ENCODE measurements at places on chromosomes 6 and 20.

- DNase-seq, result no peak
Observed at GRCh38 chr20:16171180-16171579, 402.1 kb downstream of the KIF16B start.

GRCh38 chr20:40506537-40506939 is 182.5 kb downstream of the MAFB start:
- DNase-seq, result no peak

GRCh38 chr6:48610846-48611245 is 499.8 kb upstream of the PTCHD4 start:
- no peak for DNase-seq

- no peak for DNase-seq
Observed at GRCh38 chr20:32507998-32508774, 76.9 kb downstream of the NOL4L start.

DNA sequence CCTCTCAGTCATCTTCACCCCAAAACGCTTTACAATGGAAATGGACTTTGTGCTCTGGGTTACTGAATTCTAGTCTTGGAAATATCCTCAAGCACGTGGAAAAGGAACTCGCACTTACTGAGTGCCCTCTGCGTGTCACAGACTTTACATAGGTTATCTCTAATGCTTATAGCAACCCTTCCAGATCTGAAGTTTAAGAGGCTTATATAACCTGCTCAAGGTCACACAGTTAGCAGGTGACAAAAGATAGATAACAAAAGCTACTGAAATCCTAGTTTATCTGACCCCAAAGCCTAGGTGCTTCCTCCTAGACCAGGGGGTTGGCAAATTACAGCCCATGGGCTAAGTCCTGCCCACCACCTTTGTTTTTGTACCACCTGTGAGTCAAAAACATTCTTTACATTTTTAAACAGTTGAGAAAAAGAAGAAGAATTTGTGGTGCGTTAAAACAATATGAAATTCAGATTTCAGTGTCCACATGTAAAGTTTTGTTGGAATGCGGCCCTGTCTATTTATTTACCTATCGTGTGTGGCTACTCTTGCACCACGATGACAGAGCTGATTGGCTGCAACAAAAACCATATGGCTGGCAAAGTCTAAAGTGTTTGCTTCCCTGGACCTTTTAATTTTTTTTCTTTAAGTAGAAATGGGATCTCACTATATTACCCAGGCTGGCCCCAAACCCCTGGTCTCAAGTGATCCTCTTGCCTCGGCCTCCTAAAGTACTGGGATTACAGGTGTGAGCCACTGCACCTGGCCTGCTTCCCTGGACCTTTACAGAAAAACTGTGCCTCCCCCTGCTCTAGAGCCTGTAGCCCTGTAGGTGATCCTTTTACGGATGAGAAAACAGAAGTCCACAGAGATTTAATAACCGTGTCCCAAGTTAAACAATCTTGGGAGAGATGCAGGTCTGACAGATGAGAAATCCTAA is 110.2 kb upstream of the RREB1 start:
- no peak for DNase-seq

DNA sequence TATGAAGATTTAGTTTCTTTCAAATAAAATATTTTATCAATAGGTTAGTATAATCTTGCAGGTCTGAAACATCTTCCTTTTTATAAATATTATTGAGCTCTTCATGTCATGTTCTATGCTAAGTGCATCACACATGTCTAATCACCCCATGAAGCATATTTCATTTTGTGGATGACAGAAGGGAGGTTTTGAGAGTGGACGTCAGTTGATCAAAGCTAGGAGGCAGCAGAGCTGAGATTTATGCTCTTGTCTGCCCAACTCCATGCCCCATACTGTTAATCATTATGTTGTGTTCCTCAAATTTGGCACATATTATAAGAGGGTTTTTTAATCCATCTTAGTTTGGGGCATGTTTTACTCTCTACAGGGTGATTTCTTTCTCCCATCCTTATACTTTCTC is 22.7 kb downstream of the DSE start:
- no peak for DNase-seq

DNA sequence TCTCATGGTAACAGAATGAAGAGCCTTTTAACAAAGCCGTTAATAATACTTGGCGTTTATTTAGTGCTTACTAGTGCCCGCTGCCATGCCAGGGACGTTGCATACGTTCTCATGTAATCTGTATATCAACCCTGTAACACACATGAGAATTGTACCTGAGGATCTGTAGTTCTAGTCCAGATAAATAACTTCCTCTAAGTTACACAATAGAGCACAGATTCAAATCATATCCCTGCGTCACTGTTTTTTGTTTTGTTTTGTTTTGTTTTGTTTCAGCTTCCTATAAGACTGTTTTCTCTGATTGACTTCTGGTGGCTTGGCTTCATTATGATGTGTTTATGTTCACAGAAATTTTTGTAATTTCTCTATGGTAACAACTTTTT is 553 bp downstream of the ZSCAN16 start:
- no peak for DNase-seq

GRCh38 chr6:10415617-10416480 is 975 bp upstream of the TFAP2A start:
- no peak for DNase-seq

DNA sequence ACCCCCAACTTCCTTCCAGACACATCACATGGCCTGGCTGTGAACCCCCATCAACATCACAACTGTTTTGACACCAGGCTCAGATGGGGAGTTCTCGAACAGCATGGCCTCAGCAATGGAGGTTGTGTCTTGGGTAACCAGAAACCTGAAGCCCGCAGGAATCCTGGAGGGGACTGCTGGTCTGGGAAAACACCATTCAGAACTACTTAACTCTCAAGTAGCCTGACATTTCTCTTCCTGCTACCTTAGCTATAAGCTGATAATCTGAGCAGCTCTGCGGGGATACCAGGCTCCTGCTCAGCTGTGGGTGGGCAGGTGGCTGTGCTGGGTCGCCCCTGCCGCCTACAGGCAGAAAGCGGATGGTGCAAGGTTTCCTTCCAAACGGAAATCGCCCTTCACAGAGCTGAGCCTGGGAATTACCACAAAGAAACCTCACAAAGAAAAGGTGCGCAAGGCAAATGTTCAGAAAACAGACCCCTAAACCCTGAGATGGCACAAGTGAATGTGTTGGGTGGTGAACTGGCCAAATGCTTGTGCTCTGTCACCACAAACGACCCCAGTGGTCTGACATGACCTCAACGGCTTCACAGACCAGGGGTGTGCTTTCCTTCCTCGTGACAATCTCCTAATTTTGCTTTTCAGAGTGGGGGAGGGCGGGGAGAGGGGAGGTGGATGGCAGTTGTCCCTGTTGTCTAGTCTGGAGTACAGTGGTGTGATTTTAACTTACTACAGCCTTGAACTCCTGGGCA is 29.5 kb downstream of the SNX5 start:
- DNase-seq, result peak; percentile 16

- no peak for DNase-seq
Observed at GRCh38 chr20:1334370-1334731, 5.4 kb upstream of the SDCBP2 start.

Data from stimulated activated CD4-positive, alpha-beta T cell treated with anti-CD3 and anti-CD28 coated beads, Interleukin-1b, Interleukin-23, amount 100 ng/mL, for 1 hour (primary cell).